Transverse colon (tissue), 4 donors: ENCODE measurements at places on chromosomes 5 and 9. TPM values are rescaled to one million over a fixed set of nuclear protein-coding genes. Genes with fewer than 3 reads are reported as not detected.

DNA sequence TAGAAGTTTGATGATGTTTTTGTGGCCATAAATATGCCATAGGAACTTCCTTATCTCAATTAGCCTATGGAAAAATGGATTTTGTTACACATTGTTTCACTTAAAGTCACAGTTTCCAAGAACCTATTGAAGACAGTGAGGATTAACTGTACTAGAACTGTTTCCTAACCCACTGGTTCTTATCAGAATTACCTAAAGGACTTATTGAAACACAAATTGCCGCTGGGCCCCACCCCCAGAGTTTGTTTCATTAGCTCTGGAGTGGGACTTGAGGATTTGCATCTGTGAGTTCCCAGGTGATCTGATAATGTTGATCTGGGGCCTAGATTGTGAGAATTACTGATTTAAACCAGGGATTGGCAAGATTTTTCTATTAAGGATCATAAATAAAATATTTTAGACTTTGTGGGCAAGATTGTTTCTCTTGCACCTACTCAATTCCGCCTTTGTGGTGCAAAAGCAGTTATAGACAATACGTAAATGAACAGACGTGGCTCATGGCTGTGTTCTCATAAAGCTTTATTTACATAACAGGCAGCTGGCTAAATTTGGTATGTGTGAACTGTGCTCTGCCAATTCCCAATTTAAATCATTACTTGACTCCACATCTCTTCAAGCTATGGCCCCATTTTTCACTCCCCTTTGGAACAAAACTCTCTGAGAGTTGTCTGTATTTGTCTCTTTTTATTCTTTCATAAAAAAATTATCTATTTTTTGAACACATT, 9.3 kb downstream of the JAK2 start:
- no peak for DNase-seq

DNA sequence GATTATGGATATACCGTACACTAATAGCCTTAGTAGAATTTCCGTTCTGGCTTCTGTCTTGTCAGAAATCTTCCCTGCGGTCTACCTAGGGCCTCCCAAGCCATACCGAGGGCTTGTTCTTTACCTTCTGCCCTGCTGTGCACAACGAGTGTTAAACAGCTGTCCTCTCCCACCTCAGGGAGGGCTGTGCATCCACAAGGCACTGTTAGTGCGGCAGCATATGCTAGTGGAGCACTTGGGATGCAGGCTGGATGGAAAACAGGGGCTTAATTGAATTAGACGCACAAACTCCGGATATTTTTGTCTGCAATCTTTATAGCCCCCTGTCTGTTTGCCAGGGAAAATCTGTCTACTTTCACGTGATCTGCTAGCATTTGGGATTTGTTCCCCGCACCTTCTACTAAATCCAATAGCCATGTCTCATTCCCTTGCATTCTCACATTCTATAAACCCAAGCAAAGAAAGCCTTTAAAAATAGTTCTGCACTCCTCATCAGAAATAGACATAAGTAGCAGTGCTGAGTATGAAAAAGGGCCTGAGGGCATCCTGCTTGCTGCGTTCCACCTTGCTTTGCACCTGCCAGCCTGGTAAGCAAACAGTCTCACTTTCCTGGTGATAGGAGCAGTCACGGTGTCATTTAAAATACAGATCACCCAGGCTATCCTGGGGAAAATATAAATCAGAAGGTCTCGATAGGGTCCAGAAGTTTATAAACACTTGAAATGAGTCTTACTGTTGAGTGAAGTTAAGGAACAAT, 382.6 kb downstream of the RASEF start:
- no peak for DNase-seq

- no peak for DNase-seq
Observed at GRCh38 chr5:3590967-3591900, 4.4 kb upstream of the IRX1 start.

DNA sequence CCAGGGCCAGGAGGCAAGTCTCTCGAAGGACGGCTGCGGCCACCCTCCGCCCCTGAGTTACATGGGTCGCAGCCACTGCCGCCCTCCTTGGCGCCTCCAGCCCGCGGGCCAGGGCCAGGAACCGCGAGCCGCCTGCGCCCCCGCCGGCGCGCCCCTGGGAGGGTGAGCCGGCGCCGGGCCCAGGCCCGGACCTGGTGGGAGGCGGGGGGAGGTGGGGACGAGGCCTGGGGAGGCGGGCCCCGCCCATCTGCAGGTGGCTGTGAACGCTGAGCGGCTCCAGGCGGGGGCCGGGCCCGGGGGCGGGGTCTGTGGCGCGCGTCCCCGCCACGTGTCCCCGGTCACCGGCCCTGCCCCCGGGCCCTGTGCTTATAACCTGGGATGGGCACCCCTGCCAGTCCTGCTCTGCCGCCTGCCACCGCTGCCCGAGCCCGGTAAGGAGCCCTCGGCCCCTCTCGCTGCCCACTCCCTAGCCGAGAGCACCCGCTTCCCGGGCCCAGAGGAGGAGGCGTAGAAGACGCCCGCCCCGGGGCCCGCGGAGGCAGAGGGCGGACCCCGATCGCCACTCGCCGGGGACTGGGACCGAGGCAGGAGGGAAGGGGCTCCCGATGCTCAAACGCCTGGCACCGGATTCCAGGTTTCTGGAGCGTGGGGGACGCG, at the start of gene ASS1:
Gene ASS1 (plus strand): TSS at position 397 of the 657 bp plus-strand sequence. CDS start 7,268 bp downstream, outside the sequence.
- DNase-seq, result peak; percentile 91

DNA sequence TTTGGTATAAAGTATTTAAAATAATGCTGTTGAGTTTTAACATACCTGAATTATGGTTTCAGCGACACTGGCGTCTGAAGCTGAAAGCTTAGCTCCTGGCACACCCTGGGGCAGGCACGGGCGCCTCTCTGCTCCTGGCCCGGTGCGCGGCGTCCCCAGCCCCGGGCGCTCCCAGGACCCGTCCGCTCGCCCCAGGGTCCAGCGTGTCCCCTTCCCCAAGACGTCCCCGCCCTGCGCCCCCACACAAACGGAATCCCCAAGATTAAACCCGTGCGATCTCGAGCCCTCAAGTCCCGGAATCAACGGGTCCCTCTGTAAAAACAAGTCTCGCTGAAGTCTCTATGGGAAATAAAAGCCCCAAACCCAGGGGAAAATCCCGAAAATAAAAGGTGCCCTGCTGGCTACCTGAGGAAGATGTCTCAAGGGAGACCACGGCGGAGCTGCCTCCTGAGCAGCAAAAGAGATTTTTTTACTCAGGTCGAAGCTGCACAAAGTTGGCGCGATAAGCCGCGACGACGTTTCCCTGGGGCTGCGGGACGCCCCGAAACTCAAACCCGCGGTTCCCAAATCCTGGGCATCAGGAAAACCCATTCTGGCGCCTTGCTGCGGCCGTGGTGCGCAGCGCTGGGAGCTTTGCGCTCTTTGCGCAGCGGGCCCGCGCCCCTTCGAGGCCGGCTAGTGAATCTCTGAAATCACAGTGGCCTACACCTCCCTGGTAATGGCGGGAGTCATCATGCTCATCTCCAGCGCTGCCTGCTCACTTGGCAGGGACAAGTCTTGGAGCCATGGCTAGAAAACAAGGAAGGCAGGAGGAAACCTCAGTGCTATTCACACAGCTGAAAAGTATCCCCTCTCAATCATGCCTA, 6.3 kb upstream of the IFNA8 start:
- DNase-seq, result no peak

- DNase-seq, result no peak
Observed at GRCh38 chr9:84300271-84300670, 40.3 kb downstream of the SLC28A3 start.

PCDHB12 gene
- total RNA-seq, result 1.9 TPM
